ENCODE measurements at places on chromosomes 6 and 20.

DNA sequence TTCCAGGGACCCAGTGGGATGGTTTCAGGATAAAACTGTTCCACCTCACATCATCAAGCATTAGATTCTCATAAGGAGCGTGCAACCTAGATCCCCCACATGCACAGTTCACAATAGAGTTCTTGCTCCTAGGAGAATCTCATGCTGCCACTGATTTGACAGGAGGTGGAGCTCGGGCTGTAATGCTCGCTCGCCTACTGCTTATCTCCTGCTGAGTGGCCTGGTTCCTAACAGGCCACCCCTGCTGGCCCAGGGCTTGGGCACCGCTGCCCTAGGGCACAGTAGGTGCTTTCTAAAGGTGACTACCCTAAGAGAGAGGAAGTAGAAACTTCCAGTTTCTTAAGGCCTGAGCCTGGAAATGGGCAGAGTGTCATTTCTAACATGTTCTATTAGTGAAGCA is 656.9 kb downstream of the PRKN start:
- no peaks in the 10 kb centered on the region for H3K4me1 ChIP-seq
- H3K36me3 ChIP-seq = no peaks in the 10 kb centered on the region
- no peak overlapping the region for H3K4me3 ChIP-seq
- H3K27me3 ChIP-seq = no peaks in the 10 kb centered on the region
- DNase-seq = no peak
- no peak overlapping the region for H3K27ac ChIP-seq

GRCh38 chr6:19245656-19246055 is 591.5 kb upstream of the ID4 start:
- no peaks in the 10 kb centered on the region for H3K36me3 ChIP-seq
- H3K4me3 ChIP-seq = no peak overlapping the region
- no peaks in the 10 kb centered on the region for H3K27me3 ChIP-seq
- no peak overlapping the region for H3K27ac ChIP-seq
- no peaks in the 10 kb centered on the region for H3K4me1 ChIP-seq
- no peak for DNase-seq

GRCh38 chr6:129857838-129858237 is 3.3 kb downstream of the TMEM244 start:
- H3K27me3 ChIP-seq = no peaks in the 10 kb centered on the region
- H3K4me1 ChIP-seq = no peaks in the 10 kb centered on the region
- no peaks in the 10 kb centered on the region for H3K36me3 ChIP-seq
- DNase-seq = no peak
- H3K27ac ChIP-seq = no peak overlapping the region

- H3K36me3 ChIP-seq = no peaks in the 10 kb centered on the region
- no peaks in the 10 kb centered on the region for H3K27me3 ChIP-seq
- DNase-seq = no peak
- no peak overlapping the region for H3K27ac ChIP-seq
- no peaks in the 10 kb centered on the region for H3K4me1 ChIP-seq
- H3K4me3 ChIP-seq = no peak overlapping the region
These were observed 57.5 kb downstream of the PRDM1 start for GRCh38 chr6:106143665-106144064.

DNA sequence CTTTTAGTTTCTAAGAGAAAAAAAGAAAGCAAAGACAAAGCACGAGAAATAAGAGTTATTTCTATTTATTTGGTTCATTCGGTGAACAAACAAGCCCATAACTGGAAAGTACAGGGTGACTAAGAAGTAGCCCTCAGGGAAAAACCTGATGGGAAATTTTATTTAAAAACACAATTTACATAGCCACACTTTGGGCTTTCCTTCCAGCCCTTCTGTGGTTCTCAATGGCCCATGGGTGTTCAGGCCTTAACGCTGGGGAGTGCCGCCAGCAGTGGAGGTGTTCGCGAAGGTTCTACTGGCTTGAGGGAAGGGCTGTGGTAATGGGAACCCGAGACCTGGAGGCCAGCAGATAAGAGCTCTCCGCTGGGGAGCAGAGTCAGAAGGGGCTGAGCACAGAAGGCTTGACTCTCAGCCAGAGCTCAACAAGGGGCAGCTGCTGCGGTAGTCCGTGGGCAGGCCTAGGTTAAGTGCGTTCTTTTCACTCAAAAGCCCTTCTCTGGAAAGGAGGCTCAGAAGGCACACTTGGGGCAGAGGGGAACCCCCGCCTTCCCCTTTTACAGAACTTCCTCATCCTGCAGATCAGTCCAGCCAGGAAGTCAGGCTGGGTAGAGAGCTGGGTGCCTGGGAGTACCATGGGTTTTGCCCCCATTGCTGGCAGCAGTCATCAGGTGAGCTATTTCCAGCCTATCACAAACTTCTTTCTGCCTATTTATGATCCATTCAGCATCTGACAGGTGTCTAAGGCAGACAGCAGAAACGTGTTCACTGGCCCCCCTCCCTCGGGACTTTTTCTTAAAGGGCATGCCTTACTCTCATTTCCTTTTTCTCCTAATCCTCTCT is 8.8 kb upstream of the CD83 start:
- no peaks in the 10 kb centered on the region for H3K36me3 ChIP-seq
- H3K27me3 ChIP-seq = peaks cover 14% of the 10 kb centered on the region
- H3K4me1 ChIP-seq = no peaks in the 10 kb centered on the region
- H3K27ac ChIP-seq = no peak overlapping the region
- no peak for DNase-seq
- no peak overlapping the region for H3K4me3 ChIP-seq

All from neuronal stem cell (in vitro differentiated cells).